ENCODE measurements at places on chromosomes 16 and 17. TPM values are rescaled to one million over a fixed set of nuclear protein-coding genes. Genes with fewer than 3 reads are reported as not detected.

The CCT6B gene
- 2.8 TPM for polyA plus RNA-seq

The NPIPB2 gene
- polyA plus RNA-seq, result 8.9 TPM

- no peak for DNase-seq
Observed at GRCh38 chr17:58436245-58436644, 18.9 kb upstream of the RNF43 start.

DNA sequence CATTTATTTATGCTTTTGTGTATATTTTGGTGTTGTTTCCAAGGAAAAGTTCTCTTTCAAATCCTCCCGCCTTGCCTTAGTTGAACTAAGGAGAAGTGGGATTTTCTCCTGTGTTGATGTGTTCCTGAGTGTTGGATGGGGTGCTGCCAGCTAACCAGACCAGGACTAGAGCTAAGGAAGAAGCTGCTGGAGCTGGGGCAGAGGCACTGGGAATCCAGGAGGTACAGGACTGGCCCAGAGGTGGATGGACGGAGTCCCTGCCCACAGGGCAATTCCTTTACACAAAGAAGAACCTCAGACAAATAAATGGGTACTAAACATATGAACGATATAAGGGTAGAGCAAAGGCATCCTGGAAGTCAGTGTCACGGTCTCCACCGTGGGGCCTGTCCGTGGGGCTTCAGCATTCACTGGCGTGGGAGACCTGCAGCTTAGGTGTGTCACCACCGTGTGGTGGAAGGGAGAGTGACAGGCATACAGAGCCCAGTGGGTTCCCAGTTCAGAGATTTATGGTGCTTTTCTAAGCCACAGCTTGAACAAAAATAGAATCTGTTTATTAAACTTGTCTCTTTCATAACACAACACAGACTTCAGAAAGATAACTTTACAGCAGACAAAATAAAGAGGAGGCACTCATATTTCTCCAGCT lies 270.7 kb downstream of the NTN1 start:
- no peak for DNase-seq

The MT1A gene
- polyA plus RNA-seq, result 0.82 TPM

- DNase-seq, result no peak
Observed at GRCh38 chr17:38541281-38541680, 64.5 kb downstream of the SRCIN1 start.

DNA sequence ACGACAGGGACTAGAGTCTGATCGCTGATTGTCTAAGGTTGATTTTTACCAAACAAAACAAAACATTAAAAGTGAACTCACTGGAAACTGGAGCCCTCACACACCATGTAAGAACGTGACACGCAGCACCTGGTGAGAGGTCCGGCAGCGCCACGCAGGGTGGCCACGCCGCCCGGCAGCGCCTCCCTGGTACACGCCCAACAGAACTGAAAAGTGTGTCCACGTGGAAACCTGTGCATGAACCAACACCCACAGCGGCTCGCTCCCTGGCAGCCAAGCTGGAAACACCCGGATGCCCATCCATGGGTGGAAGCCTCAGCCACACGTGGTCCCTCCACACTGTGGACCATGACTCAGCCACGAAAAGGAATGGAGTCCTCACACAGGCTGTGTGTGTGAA lies 9.1 kb downstream of the GALNS start:
- no peak for DNase-seq

GRCh38 chr17:58968426-58969061 lies 138.1 kb downstream of the TRIM37 start:
- no peak for DNase-seq

The RBFOX1 gene
- not detected for polyA plus RNA-seq

DNA sequence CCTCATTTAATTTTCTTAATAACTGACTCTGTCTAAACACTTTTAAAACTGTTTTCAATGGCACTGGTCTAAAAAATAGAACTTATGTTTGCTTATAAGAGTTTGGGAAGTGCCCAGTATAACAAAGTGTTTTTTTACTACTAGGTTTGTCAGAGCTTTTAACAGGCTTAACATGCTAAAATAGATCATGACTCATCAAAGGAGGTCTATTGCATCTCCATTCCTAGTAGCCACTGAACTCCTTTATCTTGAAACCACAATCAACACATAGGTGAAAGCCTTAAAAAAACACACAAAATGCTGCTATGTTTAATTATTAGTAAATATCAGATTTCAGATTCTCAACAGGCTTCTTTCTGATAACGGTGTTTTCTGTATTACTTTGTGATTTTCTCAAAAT lies 196.4 kb upstream of the KIF2B start:
- DNase-seq, result no peak

Measured in BJ (cell line).